Activated effector memory CD4-positive, alpha-beta T cell treated with anti-CD3 and anti-CD28 coated beads, Interleukin-2, amount 50 U/mL, for 16 hours (primary cell): ENCODE measurements at places on chromosomes 3 and 15.

- DNase-seq = no peak
Measured at GRCh38 chr3:144645300-144645699, 673.7 kb downstream of the DIPK2A start.

DNA sequence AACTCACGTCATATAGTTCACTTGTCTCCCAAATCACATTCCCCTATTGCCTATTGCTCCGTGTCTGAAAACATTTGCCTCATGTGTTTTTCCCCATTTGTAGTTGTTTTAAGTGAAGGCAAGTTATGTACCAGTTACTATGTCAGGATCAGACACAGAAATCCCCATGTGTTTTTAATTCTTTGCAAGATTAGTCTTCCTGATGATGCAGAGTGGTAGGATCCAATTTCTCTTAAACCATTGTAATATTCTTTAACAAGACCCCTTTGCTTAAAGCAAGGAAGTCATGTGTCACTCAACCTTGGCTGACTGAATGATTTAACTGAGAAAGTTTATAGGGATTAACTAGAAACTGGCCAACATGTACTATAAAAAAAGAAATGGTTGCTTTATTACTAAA lies 164.4 kb downstream of the OPA1 start:
- DNase-seq = no peak

- no peak for DNase-seq
Measured at GRCh38 chr3:154243353-154243752, 80.9 kb downstream of the DHX36 start.

DNA sequence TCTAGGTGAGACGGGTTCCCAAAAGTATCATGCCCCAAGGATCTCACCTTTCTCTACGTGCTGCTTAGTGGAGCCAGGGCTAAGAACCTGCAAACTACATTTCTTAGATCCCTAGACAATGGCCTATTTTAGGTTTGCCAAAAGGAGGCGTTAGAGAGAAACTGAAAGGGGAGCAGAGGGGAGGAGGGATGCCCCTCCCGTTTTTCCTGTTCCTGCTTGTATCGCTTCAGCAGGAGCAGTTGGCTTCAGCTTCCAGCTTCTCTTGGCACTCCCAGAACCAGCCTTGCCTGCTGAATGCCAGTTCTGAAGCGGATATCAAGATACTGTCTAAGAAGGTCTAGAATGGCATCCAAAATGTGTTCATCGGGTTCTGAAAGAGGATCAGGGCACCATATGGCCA lies 58.4 kb upstream of the ABHD17C start:
- DNase-seq = no peak

- no peak for DNase-seq
Measured at GRCh38 chr3:70832834-70833205, 520.4 kb upstream of the MDFIC2 start.

- no peak for DNase-seq
Measured at GRCh38 chr3:188415196-188415595, 261.2 kb downstream of the LPP start.

DNA sequence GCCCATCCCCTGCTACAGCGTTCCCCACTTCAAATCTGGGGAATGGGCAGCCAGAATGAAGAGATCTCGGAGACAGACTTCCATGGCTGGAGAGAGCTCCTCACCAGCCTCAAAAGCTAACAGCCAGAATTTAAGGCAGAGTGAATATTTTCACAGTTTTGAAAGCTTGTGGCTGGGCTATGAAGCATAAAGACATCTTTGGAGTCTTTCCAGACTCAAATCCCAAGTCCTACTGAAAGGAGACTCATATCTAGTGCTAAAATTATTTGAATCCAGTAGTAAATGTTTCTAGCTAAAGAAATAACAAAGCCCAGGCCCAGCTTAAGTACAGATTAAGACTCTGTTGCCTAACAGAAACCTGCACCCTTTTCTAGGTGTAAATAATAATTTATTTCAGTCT lies 628.4 kb upstream of the ALCAM start:
- no peak for DNase-seq

DNA sequence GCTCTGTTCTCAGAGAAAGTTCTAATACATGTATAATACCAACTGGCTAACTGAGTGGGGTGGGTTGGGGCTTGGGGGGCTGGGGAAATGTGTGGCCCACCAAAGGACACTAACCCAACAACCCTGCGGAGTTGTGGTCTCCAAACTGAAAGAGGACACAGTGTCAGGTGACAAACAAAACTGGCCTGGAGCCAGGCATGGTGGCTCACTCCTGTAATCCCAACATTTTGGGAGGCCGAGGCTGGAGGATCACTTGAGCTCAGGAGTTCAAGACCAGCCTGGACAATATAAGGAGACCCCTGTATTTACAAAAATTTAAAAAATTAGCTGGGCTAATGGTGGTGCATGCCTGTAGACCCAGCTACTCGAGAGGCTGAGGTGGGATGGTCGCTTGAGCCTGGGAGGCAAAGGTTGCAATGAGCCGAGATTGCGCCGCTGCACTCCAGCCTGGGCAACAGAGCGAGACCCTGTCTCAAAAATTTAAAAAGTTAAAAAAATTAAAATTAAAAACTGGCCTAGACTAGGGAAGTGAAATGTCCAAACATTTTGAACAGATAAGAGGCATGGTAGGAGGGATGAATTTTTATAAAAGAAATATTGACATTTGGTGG lies 31.7 kb upstream of the SRP14 start:
- DNase-seq = no peak

DNA sequence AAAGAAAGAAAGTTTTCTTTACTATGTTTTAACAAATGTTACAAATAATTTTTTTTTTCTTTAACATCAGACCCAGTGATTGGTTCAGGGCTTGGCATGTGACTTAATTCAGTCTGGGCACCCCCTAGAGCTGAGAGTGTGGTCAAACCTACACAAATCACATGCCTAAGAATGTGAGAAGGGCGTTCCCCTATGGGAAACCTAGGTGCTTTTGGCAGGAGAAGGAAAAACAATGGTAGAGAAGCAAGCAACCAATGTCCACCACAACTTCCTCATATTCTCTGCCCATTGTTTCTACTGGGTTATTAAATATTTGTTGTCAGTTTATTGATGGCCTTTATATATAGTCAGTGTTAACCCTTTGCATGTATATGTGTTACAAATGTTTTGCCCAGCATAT lies 21.4 kb upstream of the PIAS1 start:
- no peak for DNase-seq

DNA sequence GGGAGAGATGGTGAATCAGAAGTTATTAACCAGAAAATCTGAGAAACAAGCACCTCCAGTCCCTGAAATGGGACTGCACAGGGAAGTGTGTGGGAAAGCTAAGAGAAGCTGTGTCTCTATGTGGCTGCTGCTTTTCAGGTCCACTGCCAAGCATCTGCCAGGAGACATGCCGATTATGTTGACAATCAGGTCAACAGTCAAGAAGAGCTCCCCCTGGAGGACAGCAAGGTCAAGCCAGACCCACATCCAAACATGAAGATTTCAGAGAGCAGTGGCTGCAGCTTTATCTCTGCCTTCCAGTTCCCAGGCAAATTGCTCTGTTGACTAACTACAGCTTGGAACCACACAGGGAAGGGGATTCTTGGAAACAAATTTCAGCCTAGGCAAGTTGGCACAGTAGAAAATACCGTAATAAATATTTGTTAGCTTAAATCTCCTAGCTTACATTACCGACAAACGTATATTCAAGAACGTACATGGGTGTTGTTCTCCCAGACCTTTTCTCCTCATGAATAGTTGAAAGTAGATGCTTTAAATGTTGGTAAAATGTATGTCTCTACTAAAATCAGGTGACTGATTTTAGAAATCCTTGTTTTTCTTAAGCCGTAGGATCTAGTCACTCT lies 394.5 kb upstream of the RARB start:
- no peak for DNase-seq

DNA sequence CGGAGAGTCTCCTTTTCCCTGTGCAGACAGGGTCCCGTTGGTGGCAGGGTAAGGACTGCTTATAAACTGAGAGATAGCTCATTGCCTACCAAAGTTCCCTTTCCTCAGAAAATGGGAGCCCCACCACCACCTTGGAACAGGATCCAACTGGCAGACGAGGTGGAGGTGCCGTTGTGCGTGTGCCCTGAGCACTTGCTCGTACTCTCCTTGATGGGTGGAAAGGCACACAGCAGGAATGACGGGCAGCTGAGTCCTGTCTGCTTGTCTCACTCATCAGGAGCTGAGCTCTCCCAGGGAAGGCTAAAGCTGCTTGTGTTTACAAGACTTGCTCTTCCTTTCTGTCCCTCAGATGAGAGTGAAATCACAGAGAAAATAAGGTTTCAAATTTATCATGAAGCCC lies 60.7 kb downstream of the B3GNT5 start:
- DNase-seq = no peak

DNA sequence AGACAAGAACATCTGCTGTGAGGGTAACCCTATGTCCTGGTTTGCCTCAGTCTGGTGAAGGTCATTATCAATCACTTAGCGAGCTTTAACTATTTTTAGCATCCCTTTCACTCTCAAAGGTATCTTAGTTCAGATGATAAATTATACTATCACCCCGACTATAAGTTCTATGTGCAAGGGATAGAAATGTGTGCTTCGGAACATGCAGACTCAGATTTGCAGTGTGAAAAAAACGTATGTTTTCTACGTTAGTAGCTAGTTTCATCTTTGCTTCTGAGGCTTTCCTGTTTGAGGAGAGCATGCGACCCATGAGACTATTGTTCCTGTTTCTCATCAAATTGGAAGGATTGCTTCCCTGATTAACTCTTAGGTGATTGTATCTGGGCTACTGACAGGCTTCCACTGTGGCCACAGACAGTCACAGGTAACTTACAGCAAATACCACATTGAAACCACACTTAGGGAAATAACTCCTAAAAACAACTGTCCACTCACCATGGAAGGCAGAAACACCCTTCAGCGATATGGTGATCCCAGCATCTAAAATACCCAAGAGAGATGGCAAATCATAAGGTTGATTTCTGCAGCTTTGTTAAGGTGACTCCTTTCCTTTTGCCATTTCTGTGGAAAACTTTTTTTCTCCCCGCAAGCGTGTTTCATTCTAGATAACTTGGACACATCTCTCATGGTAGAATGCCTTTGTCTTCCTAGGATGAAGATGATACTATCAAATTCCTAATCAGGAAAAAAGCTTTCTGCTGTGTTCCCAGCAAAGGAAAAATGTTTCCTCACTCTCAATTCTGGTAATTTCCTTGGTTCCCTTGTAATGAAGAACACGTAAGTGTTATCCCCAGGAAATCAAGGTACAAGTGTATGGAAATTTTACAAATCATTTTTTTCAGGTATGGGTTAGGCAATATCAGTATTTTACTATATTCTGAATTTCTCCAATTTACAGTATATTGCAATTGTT lies 5.2 kb downstream of the GCSAM start:
- no peak for DNase-seq
